Renal cortical epithelial cell (primary cell): ENCODE measurements at places on chromosomes 1 and 21. TPM values are rescaled to one million over a fixed set of nuclear protein-coding genes. Genes with fewer than 3 reads are reported as not detected.

- DNase-seq: no peak
These were observed 1.5 kb upstream of the ETV3L start for GRCh38 chr1:157101149-157101548.

The POMGNT1 gene
- total RNA-seq: 34.0 and 38.6 TPM in 2 replicates

- DNase-seq: no peak
These were observed 20.1 kb downstream of the ADCY10 start for GRCh38 chr1:167893798-167894197.

GRCh38 chr1:233605205-233605604 lies 8.7 kb upstream of the KCNK1 start:
- no peak for DNase-seq

The OPTC gene
- total RNA-seq: not detected in 2 replicates

The DMBX1 gene
- total RNA-seq: not detected in 2 replicates
